AG08395 (cell line): ENCODE measurements at places on chromosomes 5 and 9.

- no peak for DNase-seq
Measured at GRCh38 chr9:89379508-89380115, 61.3 kb downstream of the SECISBP2 start.

GRCh38 chr9:87707805-87708506, 18.0 kb upstream of the CTSL start:
- DNase-seq, result no peak

GRCh38 chr5:175895686-175896102, 24.3 kb downstream of the CPLX2 start:
- no peak for DNase-seq

- no peak for DNase-seq
Measured at GRCh38 chr5:36613771-36614656, 7.6 kb downstream of the SLC1A3 start.

DNA sequence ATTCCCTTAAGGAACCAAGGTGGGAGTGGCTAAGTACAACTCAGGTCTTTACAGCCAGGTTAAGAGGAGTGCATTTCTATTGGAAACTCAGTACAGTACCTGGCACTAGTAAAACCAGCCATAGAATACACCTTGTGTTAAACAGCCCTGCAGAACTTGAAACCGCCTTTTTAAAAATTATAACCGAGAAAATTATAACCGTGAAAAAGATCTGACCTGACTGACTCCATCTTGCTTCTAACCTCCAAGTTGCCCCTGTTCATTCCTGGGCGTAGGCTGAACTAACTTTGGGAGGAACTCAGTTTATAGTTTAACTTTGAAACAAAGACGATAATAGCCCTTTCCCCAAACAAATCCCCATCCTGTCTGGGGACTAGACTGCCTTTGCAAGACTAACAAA, 132.3 kb downstream of the SUSD1 start:
- DNase-seq, result no peak

DNA sequence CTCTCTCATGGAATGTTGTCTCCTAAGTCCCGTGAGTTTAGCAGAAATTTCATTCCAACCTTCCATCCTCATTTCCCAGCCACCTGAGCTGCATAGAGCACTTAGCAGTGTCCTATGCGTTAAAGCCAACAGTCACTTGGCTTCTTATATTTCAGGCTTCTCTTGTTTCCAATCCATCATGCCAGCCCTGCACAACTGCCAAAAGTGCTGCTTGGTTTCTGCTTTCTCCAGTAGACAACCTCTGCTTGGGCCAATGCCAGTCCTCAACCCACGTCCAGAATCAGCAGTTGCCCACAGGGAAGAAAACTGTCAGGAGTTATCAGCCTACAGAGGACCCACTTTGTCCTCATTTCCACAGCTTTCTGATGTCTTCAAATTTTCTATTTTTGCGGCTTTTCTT, 42.5 kb downstream of the KCNIP1 start:
- no peak for DNase-seq

DNA sequence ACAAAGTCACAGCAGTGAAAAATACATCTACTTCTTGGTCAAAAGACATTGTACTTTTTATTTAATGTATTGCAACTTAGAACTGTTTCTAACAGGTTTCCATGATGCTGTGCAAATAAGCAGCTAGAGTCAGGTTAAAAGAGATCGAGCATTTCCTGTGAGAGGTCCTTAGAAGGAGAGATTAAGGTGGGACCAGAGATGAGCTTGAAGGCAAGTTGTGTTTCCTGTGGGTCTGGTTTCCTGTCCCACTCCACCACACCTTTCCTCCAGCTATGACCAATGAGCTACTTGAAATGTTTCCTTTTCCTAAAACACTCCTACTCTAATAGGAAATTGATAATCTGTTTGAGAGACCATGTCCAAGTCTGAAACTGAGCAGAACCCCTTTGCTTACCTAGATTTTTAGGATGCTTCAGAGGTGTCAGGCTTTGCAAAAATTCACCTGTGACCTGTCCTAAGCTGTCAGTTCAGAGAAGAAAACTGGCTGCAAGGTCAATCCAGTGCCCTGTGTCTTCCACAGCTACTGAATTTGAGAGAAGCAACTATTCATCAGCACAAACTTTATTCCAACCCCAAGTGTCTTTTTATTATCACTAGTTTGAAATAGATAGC, 13.1 kb upstream of the RLN1 start:
- no peak for DNase-seq

DNA sequence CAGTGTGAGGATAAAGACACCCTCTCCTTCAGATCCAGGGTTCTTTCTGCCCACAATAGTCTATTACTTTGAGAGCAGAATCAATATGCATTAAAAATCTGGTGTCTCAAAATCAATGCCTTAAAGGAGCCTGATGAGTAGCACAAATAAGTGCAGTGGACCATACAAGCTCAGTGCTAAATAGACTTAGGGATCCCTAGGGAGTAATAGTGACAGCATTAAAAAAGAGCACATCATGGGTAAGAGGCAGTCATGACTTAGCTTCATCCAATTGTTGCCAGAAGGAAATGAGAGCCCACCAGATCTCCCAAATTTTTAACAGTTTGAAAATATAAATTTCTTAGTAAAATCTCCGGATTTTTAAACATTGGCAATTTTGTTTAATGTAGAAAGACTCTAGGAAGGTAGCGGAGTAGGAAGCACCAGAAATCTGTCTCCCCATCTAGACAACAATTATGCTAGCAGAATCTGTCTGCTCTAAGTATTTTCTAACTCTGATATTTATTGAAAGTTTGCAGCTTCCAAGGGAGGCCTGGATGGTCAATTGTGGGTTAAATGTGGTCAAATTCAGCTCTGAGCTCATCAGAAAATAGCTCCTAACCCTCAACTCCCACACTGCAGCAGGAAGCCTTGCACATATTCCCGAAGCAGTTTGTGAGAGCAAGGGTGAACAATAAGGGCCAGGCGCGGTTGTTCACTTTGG, 443.9 kb downstream of the TLE1 start:
- DNase-seq, result no peak
